Fibroblast of skin of scalp (primary cell): ENCODE measurements at places on chromosomes 11 and 22.

GRCh38 chr11:82995754-82996398, 75.8 kb downstream of the RAB30 start:
- peak; percentile 78 for DNase-seq

DNA sequence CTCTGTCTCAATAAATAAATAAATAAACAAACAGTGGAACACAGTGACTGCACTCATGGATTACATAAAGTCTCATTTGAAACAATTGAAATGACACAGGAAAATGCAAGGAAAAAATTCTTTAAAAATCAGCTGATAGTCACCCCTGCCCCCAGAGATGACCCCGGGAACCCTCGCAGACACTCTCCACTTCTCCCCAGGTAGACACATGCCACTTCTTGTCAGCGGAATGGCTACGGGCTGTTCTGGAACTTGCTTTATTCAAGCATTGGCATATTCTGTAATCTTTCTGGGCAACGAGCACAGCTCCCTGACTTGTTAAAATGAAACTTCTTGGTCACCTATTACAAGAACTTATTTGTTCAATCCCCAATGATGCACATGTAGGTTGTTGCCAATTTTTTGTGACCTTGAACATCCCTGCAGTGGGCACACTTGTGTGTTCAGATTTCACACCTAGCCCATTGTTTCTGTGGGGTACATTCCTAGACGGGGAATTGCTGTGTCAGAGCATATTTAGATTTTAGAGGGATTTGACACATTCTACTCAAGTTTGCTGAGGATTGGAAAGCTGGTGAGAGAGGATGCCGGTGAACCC, 32.8 kb downstream of the MYEOV start:
- no peak for DNase-seq

GRCh38 chr11:66168289-66168688, 98.2 kb downstream of the PACS1 start:
- DNase-seq, result no peak

DNA sequence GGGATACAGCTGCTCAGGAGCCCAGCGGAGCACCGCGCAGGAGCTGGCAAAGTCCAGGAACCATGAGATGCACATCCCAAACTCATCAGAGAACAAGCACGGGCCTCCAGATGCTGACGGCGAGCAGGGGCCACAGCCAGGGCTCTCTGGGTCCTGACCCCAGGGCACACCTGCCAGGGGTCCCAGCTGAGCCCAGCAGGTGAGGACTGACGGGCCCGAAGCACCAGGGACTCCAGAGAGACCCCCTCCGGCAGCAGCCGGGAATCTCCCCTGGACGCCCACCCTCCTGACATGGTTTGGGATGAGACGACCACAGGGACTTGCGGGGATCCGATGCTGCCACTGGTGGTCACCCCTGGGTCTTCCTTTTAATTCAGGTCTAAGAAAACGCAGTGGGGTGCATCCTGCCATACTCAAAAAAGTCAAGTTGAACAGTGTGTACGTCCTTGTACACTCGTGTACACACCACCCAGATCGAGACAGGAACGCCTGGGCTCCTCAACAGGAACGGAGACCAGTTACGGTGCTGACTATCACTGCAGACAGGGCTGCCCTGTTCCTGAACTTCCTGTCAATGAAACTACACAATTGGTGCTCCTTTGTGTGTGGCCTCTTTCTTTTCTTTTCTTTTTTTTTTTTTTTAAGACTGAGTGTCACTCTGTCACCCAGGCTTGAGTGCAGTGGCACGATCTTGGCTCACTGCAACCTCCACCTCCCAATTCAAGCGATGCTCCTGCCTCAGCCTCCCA, 21.9 kb downstream of the TTLL8 start:
- no peak for DNase-seq

GRCh38 chr22:46660604-46661201, 40.5 kb downstream of the GRAMD4 start:
- DNase-seq, result no peak

DNA sequence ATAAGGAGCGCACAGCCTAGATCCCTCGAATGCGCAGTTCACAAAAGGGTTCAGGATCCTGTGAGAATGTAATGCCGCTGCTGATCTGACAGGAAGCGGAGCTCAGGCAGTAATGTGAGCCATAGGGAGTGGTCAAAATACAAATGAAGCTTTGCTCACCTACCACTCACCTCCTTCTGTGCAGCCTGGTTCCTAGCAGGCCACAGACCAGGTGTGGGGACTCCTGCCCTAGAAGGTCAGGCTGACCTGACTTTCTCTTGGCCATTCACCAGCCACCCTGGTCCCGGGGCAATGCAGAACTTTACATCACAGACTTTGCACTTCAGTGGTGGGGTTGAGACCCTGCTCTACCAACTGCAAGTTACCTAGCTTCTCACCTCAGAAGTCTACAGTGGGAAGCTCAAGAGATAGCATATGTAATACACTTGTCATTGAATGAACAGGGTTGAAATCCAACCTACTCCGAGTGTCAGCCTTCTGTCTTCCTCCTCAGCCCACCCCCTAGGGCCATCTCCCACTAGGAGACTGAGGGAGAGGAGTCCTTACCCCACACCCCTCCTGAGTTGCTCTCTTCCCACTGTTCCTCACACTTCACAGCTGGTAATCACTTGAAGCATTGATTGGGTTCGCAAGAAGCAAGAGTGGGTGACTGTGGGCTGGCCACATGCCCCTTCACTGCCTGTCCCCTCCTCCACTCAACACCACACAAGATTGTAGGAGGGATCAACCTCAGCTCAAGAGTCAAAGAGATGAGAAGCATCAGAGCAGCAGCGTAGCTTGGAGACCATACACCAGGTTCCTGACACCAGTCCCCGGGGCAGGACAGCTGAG, 2.0 kb upstream of the KCNJ1 start:
- DNase-seq, result no peak

- DNase-seq, result no peak
These were observed 893 bp upstream of the SCN4B start for GRCh38 chr11:118153516-118153915.

DNA sequence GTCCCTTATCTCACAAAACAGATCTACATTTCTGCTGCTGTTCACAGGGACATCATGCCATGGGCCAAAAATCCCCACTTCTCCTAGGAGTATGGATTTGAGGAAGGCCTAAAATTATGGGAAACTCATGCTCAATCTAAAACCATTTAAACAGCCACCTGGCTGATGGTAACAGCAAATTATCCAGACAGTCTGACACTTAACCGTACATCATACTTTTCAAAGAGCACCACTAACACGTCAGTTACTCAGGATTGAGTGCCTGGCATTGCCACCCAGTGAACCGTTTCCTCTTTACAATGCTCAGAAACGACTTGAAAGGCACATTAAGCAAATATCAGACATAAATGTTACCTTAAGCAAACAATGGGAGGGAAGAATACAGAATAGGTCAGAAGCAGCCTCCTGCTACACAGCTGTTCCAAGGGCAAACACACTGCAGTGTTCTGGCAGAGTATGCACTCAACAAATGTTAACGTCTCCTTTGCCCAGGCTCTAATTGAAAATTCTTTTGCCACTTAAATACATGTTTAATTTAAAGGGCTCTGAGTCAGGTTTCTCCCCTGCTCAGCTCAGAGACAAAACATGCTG, 18.8 kb upstream of the SLC36A4 start:
- DNase-seq, result no peak

GRCh38 chr11:112177589-112177988, 2.3 kb downstream of the BCO2 start:
- no peak for DNase-seq
